RWPE2 (cell line): ENCODE measurements at places on chromosomes 6 and 20.

- no peak for DNase-seq
Observed at GRCh38 chr6:56959094-56959493, 4.2 kb downstream of the BEND6 start.

- DNase-seq = no peak
Observed at GRCh38 chr6:11333132-11333849, 100.8 kb upstream of the NEDD9 start.

- DNase-seq = no peak
Observed at GRCh38 chr6:97066056-97066455, 141.5 kb downstream of the KLHL32 start.

- DNase-seq = no peak
Observed at GRCh38 chr6:134647861-134648260, 302.0 kb downstream of the ALDH8A1 start.

GRCh38 chr20:36817496-36817895 is 43.9 kb upstream of the DSN1 start:
- DNase-seq = no peak

- no peak for DNase-seq
Observed at GRCh38 chr20:36975099-36975818, 23.8 kb upstream of the SAMHD1 start.

GRCh38 chr20:45288860-45289259 is 17.8 kb upstream of the RBPJL start:
- DNase-seq = peak; percentile 61

DNA sequence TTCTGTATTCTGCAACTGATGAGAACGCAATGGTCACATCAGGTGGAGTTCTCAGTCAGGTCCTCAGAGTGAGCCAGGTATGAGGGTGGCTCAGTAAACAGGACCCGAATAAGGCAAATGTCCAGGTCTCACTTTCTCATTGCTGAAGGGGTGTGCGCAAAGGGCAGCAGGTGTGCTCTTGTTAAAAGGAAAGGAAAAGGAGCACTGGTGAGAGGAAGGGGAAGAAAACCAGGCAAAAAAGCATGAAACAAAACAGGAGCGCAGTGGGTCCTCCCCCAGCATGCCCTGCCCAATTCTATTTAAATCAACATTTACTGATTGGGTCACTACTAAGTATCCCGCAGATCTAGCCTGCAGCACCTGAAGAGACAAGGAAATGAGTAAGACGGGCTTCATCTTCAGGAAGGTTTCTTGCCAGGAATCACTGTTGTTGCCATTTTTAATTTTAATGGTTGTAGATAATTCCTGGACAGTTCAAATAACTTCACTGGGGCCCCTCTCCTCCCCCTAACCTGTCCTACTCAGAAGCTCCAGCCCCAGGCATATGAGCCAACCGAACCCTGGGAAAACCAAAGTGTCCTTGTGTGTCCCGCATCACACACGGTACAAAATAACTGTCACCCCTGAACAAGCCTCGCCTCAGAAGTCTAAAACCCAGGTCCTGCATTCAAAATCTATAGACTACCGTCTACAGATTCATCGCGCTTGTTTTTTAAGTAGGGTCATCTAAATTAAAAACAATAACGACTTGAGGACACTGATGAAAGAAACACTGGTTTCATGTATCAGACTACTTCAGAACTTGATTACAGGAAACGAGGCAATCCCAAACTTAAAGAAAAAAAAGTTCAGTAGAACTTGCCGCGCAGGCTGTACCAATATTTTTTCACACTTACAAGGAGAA is 980 bp downstream of the MBOAT1 start:
- no peak for DNase-seq

GRCh38 chr6:170042596-170043118 is 248.2 kb downstream of the DLL1 start:
- DNase-seq = peak; percentile 24

DNA sequence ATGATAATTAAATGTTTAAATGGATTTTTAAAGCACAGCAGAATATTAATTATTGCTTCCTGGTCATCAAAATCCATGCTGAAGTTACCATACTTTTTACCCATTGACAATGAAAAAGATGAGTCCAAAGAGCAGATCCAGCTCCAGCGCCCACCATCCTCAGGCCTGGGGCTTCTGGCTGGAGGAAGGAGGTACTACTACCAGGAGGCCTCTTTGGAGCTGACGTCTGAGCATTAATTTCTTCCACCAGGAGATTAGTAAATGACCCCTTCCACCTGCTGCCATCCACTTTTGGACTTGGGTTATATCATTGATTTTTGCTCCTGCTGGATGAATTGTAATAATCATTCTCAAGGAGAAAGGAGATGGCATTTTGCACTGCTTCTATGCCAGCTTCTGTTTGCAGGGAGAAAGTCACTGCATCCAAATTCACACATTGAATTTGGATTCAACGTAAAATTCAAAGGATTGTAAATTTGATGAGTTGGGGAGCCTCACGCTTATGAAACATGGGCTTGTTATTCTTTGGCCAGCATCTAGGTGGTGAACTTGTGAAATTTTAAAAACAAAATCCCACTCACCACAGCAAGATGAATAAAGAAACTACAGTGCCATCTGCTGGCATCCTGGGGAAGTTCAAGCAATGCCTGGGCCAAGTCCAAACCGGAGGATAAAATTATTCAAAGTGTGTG is 121.8 kb downstream of the SASH1 start:
- no peak for DNase-seq

GRCh38 chr6:99761711-99762110 is 155.1 kb downstream of the PRDM13 start:
- no peak for DNase-seq

- no peak for DNase-seq
Observed at GRCh38 chr20:21126581-21126870, 644 bp downstream of the KIZ start.

DNA sequence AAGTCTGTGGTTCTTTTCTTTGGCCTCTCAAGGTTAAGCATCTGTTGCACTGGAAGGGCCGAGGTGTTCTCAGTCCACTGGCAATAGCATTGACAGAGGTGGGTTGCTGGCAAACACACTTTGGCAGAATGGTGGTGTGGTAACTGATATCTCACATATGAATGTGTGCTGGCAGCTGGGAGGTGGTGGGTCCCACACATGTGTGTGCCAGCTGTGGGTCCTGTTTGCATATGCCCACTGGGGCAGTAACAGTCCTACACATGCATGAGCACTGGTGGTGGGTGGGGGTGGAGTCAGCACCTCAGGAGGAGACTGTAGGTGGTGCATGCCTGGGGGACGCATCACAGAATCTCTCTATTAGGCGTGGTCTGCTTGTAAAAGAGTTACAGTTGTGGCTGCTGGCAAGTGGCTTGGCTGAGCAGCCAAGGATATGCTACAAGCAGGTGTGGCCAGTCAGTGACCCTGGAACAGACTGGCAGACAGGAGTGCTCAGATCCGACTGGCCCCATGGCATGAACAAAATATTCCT is 934.3 kb downstream of the GRIK2 start:
- no peak for DNase-seq

DNA sequence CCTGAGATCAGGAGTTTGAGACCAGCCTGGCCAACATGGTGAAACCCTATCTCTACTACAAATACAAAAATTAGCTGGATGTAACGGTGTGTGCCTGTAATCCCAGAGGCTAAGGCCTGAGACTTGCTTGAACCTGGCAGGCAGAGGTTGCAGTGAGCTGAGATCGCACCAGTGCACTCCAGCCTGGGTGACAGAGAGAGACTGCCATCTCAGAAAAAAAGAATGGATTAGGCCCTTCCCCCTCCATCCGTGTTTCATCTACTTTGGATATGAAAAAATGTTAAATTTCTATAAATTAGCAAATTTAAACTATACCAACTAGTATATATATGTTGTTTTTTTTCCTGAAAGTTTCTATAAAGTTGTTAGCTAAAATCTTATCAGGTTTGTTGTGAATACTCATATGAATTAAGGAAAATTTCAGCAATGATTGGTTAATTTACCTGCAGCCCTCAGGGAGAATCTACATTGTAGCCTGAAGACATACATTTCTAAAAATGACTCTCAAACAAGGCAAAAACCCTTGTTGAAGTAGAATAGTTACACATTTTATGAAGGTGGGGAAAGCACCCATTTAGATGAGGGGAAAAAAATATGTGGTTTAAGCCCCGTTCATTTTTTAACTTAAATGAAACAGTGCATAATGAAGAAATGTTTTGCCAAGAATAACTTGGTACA is 120.9 kb downstream of the TIAM2 start:
- no peak for DNase-seq
